ENCODE measurements at places on chromosomes 7 and 10. TPM values are rescaled to one million over a fixed set of nuclear protein-coding genes. Genes with fewer than 3 reads are reported as not detected.

The TAS2R5 gene
- 3.0 TPM for polyA plus RNA-seq

The SOSTDC1 gene
- polyA plus RNA-seq = 45.6 TPM

The NAT16 gene
- 0.18 TPM for polyA plus RNA-seq

- no peak for DNase-seq
These were observed 105.5 kb downstream of the TES start for GRCh38 chr7:116315803-116316202.

DNA sequence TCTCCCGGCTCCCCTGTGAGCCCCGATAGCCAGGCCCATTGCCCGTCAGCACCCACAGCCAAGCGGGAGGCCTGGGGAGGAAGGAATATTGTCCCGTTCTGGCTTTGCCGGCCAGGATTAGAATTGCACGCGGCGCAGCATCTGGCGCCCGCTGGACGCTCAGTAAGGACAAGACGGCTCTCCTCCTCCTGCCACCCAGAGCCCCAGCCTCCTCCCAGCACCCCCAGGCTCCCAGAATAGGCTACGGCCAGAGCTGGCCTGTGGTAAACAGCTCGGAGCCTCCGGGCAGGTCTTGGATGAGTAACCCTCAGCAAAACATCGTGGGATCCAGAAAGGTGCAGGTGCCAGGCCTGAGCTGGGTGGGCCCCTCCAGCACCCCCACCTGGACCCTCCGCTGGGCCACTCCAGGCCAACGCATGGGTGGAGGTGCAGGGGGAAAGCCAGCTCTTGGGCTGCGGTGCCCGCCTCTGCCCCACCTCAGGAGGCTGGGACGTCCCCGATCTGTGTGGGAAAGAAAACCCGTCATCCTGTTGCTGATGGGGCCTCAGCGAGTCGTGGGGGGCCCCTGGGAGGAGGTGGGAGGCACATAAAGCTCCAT, 5.8 kb upstream of the FAM20C start:
- DNase-seq = no peak

GRCh38 chr10:71432956-71433767, 36.4 kb downstream of the CDH23 start:
- DNase-seq = no peak

- DNase-seq = no peak
These were observed 117.5 kb upstream of the LAMB4 start for GRCh38 chr7:108247614-108248013.

DNA sequence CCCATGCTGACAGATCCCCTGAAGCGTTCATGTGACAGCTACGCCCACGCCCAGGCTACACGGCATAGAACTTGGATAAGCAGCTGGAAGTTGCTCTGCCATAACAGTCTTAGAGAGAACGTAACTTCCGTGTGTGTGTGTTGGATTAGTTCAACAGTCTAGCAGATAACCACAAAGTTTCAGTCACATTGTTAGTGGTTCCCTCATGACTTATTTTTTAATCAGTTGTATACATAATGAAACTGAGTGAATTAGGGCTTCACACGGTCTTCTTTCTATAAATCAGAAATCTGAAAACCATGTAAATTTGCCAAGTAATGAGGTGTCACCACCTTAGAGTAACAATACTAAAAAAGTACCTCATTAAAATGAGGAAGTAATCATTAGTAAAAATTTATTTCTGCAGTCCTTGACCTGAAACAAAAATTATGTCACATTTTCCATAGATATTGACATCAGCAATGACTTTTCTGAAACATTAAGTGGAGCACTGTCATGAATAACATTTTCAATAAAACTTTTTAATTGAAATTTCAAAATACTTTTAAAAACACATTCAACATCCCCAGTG, 21.7 kb upstream of the MACC1 start:
- no peak for DNase-seq

The PDE1C gene
- polyA plus RNA-seq = 4.9 TPM

DNA sequence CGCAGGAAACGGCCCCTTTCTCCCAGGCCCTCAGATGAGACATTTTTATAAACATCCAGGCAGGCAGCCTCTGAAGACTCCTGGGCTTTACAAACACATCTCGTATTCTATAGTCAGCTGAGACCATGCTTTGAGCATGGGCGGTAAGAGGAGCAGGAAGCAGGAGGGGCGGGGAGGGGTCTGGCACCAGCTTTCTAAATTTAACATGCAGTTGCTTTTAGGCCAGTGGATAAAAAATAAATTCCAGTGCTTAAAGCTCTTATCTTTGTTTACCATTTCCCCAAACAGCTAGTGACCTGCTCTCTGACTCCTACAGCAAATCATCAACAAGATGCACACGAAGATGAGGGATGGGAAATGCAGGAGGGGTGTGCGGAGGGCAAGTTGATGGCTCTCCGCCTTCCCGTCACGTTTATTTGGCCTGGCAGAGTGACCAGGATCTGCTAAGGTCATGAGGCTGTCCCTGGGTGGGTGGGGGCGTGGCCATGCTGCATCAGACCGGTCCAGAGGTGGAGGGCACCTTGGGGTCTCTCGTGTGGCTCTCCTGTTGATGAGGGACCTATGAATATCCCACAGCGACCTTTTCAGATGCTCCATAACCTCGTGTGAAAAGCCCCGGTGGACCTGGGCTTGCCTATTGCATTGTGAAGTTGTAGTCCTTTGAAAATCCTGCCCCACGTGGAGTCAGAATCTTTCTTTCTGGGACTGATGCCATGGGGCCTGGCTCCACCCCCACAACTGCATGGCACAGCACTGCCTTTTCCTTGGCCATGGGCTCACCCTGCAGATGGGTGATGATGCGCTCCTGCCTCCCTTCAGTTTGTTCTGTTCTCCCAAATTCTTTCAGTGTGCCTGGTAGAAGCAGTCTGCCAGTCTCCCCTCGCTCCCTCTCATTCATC, 67.5 kb downstream of the PARP12 start:
- no peak for DNase-seq

The RNF32 gene
- 2.4 TPM for polyA plus RNA-seq

GRCh38 chr7:70480927-70481569, 650.9 kb upstream of the GALNT17 start:
- no peak for DNase-seq
